CD4-positive, alpha-beta T cell treated with Interleukin-12 subunit alpha and Interleukin-12 subunit beta, for 1 hour (primary cell): ENCODE measurements at places on chromosomes 12 and 14.

- no peak for DNase-seq
Observed at GRCh38 chr12:51533799-51534198, 57.2 kb upstream of the SCN8A start.

DNA sequence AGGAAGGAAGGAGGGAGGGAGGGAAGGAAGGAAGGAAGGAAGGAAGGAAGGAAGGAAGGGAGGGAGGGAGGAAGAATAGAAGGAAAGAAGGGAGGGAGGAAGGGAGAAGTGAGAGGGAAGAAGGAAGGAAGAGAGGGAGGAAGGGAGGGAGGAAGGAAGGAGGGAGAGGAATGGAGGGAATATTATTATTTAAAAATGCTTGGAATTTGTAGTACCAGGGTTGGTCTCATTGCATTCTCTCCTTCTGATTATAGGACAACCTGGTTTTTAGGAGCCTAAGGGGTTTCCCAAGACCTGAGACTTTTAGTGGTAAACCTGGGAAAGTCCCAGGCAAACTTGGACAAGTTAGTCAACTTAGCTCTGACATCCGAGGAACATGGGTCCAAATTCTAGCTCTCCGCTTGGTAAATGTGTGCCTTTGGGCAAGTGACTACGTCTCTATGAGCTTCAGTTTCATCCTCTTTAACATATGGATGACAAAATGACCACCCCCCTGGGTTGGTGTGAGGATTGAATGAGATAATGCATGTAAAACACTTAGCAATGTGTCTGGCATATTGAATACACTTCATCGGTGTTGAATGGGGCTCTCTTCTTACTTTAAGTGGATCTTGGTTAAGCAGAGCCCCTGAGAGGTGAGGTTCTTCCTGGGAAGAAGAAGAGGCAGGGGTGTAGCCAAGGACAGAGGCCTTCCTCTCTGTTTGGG is 690.7 kb upstream of the TBX3 start:
- no peak for DNase-seq

- DNase-seq: peak; percentile 57
Observed at GRCh38 chr14:56474419-56475022, 105.1 kb upstream of the TMEM260 start.

- no peak for DNase-seq
Observed at GRCh38 chr14:90296641-90297040, 35.1 kb downstream of the NRDE2 start.

DNA sequence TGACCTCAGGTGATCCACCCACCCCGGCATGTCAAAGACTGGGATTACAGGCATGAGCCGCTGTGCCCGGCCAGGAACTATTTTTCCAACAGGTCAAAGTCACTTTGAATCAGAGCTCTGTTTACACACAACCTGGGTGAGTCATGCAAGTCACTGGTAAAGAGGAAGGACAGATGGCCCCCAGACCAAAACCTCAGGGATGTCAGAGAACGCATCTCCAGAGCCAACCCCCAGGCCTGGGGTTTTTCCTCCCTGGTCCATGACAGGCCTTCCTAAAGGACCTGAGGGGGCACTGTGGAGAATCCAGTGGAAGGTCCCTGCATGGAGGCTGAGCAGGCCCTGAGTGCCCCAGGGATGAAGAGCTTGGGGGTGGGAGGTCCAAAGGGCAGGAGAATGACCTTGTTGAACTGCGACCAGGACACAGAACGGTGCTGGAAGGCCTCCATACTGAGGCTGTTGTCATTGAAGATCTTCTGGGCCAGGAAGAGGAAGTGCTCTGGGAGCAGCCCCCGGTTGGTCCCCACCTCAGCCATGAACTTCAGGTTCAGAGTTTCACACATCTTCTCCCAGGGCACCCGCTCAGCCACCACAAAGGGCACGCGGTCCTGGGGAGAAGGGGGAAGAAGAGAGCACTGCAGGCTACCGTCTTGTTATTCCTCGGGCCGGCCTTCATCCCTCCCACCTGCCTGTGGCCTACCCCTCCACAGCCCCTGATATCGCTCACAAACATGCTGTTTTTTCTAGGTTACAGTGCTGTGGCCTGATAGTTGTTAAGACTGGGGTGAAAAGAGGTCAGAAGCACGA is 9.1 kb downstream of the STAT6 start:
- DNase-seq: no peak
